Skeletal muscle tissue (tissue), 5 donors: ENCODE measurements at places on chromosomes 6 and 20. TPM values are rescaled to one million over a fixed set of nuclear protein-coding genes. Genes with fewer than 3 reads are reported as not detected.

The MEP1A gene
- not detected for total RNA-seq

The UST gene
- total RNA-seq = 14.6 TPM

The YIPF3 gene
- total RNA-seq = 54.3 TPM

The TUBB2B gene
- 104 TPM for total RNA-seq

The OARD1 gene
- total RNA-seq = 10.4 TPM

The IL17F gene
- total RNA-seq = not detected

The OOEP gene
- total RNA-seq = not detected

The KHDC1L gene
- not detected for total RNA-seq

The PROKR2 gene
- not detected for total RNA-seq

The PROCR gene
- 50.6 TPM for total RNA-seq

The ATRN gene
- 21.4 TPM for total RNA-seq

The VWA7 gene
- total RNA-seq = 1.0 TPM

The EDN3 gene
- 8.4 TPM for total RNA-seq

The C6orf52 gene
- total RNA-seq = not detected

The WFDC12 gene
- total RNA-seq = not detected

The IRF4 gene
- 3.1 TPM for total RNA-seq

The BPIFA3 gene
- not detected for total RNA-seq

The MLN gene
- not detected for total RNA-seq

The CABLES2 gene
- total RNA-seq = 1.0 TPM

The DSP gene
- total RNA-seq = 3.1 TPM

The FAM50B gene
- 12.0 TPM for total RNA-seq

The MRAP2 gene
- total RNA-seq = 40.2 TPM

The MYLK2 gene
- total RNA-seq = 21.9 TPM

The ABT1 gene
- total RNA-seq = 16.2 TPM

The RFX6 gene
- not detected for total RNA-seq

The SERINC3 gene
- 44.9 TPM for total RNA-seq

The ADTRP gene
- under 0.01 TPM for total RNA-seq

The EPPIN gene
- not detected for total RNA-seq

The CRISP3 gene
- total RNA-seq = not detected

The VARS1 gene
- total RNA-seq = 42.3 TPM

The WASF1 gene
- 2.1 TPM for total RNA-seq

The SAMD10 gene
- total RNA-seq = 1.0 TPM

The MEI4 gene
- not detected for total RNA-seq

The OLIG3 gene
- total RNA-seq = not detected
